ENCODE measurements at places on chromosomes 7 and 10.

DNA sequence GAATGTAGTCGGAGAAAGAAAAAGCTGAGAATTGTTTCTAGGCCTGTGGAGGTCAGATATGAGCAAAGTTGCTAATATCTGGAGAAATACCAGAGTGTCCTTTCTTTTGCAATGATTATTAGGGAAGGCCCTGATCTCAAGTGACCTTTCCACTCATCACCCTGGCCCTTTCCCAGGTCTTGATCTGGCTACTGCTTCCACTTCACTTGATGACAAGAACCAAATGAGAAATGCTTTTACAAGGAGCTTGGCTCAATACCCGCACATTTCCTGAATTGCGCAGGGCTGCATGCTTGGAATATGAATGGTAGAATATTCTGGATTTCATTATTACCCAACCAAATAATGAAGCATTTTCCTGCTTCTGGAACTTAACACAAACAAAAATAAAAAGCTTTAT, 104.6 kb downstream of the ITGB8 start:
- DNase-seq, result no peak

- no peak for DNase-seq
These were observed 179.6 kb downstream of the SND1 start for GRCh38 chr7:127831318-127832219.

DNA sequence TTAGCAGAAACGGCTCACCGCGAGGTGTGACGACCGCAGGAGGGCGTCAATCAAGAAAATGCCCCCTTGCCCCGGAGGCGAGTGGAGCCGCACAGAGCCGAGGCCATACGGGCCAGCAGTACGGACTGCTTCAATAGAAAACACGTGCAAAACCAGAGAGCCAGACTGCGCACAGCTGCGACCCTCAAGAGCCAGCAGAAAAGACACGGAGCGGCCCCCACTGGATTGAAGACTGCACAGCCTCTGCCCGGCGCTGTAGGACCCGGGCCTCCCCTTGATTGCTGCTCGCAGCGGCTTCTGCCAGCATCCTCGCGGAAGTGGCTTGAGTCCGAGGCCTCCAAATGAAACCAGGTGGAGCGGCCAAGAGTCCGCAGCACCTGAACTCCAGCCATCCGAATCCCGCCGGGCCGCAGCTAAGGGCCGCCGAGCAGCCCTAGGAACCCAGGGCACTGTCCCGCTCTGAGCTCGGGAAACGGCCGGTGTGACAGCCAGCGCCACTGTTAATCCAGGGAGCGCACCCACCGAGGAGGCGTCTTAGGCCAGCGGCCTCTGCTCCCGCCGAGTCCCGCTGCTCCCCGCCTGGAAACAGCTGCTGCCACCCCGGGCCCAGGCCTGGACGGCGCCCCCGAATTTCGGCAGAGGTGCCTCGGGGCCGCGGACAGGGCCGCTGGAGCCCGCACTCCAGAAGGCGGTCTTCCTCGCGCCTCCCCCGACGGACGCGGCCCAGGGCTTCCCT, 660 bp upstream of the HHEX start:
- no peak for DNase-seq

DNA sequence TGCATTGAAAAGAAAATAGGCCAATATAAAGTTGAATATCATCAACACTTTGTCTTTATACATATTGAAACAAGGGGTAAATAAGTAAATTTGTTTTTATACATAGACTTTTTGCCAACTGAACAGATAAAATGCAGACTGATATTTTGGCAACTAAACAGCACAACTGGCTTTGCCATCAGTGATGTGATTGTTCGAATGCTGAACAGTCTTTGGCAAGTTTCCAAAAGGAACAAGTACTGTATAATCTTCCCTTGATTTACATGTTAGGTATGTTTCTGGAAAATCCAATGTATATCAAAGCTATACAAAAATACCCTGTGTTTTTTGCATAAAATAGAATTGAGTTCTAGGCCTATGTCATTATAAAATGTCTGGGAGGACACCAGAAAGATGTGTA, 18.2 kb upstream of the ANKRD1 start:
- no peak for DNase-seq

- no peak for DNase-seq
These were observed 202.2 kb upstream of the KIAA1217 start for GRCh38 chr10:24006741-24007140.

DNA sequence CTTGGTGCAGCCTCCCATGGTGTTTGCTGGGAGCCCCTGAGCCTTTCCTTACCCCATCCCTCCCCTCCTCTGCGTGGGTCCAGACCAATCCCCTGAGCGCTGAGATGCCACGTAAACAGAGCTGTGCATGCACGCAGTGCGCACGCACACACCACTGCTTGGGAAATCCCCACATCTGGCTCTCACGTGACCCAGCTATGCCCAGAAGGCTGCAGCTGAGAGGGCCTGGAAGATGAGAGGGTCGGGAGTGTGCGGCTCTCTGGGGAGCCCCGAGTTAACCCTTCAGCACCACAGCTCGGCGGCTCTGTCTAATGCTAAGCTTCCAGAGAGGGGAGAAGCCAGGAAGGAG, 177.2 kb downstream of the SH3PXD2A start:
- peak; percentile 70 for DNase-seq

DNA sequence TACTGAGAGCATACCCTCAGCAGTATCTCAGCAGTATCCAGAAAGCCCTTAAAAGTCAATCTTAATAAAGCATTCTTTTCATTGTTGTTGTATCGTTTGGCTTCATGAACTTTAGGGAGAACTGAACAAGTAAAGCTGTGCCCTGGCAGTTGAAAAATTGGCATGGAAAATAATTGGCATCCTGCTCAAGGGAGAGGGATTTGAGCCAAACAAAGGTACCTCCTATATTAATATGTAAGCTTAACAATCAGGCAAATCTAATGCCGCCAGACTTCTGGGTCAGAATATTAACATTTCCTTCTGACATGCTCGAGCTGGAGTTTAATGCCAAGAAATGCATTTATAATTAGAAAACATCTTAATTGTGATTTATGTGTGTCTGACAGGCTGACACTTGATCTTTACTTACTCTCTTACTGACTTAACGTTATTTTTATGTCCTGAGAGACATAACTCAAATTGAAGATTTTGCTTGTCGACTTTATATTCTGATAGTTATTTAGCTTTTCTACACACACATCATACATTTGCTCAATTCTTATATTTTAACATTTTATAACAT, 42.1 kb upstream of the PCDH15 start:
- no peak for DNase-seq

- no peak for DNase-seq
These were observed 114.1 kb downstream of the CAMK1D start for GRCh38 chr10:12463459-12463838.

GRCh38 chr10:120505056-120505455, 48.0 kb downstream of the PLPP4 start:
- no peak for DNase-seq

- DNase-seq, result no peak
These were observed 67.8 kb upstream of the NPVF start for GRCh38 chr7:25296086-25296485.

- no peak for DNase-seq
These were observed 201.2 kb downstream of the PTN start for GRCh38 chr7:137142376-137142775.

DNA sequence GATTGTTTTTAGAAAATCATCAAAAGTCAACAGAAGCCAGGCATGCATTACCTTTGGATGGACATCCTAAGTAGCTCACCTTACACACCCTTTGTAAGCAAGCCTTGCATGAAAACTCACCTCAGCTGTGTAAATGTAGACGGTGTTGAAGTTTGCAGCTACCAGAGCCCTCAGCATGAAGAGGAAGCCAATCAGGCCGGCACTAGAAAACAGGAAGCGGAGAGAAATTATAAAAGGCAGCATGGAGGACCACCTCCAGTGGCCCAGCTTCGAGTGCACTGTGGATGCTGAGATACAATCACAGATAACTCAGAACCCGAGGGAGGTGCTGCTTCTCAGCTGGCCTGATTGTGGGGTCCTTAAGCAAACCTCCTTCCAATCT, 75.3 kb downstream of the SVOPL start:
- no peak for DNase-seq

- no peak for DNase-seq
These were observed 356.8 kb downstream of the PLXDC2 start for GRCh38 chr10:20173046-20173445.

DNA sequence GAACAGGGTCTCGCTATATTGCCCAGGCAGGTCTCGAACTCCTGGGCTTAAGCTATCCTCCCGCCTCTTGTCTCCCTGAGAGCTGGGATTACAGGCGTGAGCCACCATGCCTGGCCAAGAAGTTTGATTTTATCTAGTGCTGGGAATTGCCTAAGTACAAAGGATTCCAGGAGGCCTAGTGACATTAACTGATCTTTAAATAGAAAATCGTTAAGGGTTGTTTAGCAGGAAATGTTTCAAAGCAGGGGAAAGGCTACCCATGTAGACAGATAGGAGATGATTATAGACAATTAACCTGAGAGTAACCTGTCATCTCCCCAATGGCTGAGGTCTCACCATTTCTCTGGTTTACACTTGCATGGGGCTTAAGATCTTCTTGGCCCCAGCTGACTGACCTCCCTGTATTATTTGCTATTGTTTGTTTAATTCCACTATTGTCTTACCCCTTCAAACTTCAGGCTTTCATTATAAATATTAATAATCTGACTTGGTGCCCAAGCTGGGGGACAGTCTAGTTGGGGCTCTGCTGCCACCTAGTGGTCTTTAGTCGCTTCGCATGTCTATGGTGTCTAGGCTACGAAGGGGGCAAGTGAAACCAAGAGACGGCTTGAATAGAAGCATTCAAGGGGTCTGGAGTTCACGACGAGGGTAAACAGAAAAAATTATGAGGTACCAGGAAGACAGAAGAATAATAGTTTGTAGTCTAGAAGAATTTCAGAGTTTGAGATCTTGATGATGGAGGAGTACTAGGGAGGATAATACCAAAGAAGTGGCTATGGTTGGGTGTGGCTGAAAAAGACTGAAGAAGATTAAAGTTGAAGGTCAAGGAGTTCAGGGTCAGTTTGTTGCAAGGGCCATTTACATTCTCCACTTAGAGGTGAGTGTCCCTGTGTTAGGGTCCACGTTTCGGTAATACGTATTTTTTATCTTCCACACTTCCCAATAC, 40.4 kb upstream of the BPGM start:
- DNase-seq, result peak; percentile 41

DNA sequence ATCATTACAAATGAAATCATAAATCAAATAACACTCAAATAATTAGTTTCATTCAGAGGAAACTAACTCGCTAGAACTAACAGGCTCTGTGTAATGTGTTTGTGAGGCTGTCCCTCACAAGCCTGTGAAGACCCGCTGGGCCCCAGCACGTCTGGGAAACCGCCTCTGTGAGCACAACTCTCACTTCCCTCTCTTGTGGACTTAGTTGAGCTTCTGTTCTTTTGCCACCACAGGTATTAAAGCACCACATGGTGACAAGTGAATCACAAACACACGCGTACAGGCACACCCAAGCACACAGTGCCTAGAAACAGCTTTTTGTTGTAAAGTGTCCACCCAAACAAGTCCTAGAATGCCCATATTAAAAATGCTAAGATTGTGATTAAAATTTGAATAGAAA, 51.0 kb downstream of the ZNF777 start:
- DNase-seq, result no peak

GRCh38 chr10:5891009-5891408, 966 bp downstream of the FBH1 start:
- DNase-seq, result no peak

GRCh38 chr7:88046839-88047573, 113.0 kb downstream of the ADAM22 start:
- no peak for DNase-seq

DNA sequence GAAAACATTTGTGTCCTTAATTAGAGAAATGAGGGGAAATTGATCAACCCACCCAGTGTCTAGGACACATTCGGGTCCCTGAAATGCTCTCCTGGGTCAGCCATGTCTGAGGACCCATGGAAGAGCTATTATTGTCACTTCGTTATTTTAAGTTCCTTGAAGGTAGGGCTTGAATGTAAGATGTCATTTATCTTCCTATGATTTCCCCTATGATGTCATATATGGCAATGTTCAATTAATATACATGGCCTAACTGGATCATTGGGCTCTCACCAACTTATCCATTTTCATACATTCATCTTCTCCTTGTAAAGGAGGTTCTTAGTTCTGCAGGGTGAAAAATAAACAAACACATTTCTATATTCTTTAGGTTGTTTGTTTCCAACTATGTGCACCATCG, 113.0 kb upstream of the FAM171A1 start:
- no peak for DNase-seq

DNA sequence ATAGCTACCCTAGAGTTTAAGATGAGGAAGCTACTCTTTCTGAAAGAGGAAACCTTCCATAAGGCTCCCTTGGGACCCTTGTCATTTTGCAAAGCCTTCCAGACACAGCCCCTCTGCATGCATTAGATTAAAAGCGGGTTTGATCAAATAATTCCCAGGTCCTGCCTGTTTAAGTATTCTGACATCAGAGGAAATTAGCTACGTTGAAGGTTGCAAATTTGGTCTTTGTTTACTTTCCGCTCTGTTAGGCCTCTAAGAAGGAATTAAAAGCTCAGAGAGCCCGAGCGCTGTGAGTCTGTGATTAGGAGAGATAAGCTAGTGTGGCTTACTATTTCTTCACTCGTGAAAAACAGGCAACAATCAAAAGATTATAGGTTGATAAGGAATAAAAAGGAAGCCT, 1.4 kb upstream of the THSD7A start:
- no peak for DNase-seq

DNA sequence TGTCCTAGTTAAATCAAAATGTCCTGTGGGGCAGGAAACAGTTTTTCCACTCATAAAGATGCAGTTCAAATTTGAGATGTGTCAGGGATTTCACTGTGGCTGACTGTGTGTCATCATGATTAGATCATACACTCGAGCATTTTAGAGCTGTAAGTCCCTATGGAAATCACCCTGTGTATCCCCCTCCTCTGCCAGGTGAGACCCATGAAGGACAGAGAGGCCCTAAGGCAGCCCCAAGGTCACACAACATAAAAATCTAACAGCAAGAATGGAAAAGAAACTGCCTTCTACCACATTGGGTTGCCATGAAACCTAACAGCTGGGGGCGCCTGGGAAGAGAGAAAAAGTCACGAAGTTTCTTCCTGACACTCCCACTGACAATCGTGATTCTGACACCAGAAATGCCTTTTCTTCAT, 135.8 kb downstream of the KCNMA1 start:
- DNase-seq, result no peak

GRCh38 chr10:74486659-74487058, 335.6 kb downstream of the ADK start:
- DNase-seq, result no peak

- no peak for DNase-seq
These were observed 87.3 kb upstream of the NAMPT start for GRCh38 chr7:106372126-106372525.

- DNase-seq, result no peak
These were observed 26.4 kb downstream of the ARL4A start for GRCh38 chr7:12713625-12714378.

DNA sequence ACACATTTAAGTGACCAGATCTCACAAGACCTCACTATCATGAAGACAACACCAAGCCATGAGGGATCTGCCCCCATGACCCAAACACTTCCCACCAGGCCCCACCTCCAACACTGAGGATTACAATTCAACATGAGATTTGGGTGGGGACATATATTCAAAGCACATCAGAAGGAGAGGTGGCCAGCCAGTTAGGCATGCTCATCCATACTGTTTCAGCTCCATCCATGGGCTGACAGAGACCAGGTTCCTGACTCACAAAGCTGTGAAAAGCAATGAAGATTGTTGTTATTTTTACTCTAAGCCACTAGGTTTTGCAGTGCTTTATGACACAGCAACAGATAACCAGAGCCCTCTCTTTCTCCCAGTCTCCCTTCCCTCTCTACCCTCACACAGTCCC, 36.0 kb downstream of the C10orf71 start:
- DNase-seq, result no peak

GRCh38 chr10:123393170-123393569, 239.0 kb downstream of the BUB3 start:
- no peak for DNase-seq

GRCh38 chr10:17430647-17431355, 23.6 kb downstream of the ST8SIA6 start:
- peak; percentile 63 for DNase-seq

Measured in activated T-cell treated with anti-CD3 and anti-CD28 coated beads for 1 hour (primary cell).